Heart right ventricle (tissue), 16 donors: ENCODE measurements at places on chromosomes 2 and 18. TPM values are rescaled to one million over a fixed set of nuclear protein-coding genes. Genes with fewer than 3 reads are reported as not detected.

GRCh38 chr2:38010995-38011394 lies 65.0 kb downstream of the CYP1B1 start:
- DNase-seq, result no peak

DNA sequence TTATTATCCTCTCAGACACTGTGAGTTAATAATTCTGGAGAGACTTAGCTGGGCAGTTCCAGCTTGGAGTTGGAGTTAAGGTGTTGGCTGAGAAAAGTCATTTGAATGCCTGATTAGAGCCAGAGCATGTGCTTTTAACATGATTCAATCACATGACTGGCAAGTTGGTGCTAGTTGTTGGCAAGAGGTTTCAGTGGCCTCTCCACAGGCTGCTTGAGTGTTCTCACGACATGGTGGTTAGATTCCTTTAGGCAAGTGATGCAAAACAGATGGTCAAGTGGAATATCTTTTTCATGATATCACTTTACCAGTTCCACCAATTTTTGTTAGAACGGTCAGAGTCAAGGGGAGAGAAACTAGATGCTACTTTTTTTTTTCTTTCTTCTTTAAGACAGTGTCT lies 262.7 kb upstream of the FN1 start:
- no peak for DNase-seq

DNA sequence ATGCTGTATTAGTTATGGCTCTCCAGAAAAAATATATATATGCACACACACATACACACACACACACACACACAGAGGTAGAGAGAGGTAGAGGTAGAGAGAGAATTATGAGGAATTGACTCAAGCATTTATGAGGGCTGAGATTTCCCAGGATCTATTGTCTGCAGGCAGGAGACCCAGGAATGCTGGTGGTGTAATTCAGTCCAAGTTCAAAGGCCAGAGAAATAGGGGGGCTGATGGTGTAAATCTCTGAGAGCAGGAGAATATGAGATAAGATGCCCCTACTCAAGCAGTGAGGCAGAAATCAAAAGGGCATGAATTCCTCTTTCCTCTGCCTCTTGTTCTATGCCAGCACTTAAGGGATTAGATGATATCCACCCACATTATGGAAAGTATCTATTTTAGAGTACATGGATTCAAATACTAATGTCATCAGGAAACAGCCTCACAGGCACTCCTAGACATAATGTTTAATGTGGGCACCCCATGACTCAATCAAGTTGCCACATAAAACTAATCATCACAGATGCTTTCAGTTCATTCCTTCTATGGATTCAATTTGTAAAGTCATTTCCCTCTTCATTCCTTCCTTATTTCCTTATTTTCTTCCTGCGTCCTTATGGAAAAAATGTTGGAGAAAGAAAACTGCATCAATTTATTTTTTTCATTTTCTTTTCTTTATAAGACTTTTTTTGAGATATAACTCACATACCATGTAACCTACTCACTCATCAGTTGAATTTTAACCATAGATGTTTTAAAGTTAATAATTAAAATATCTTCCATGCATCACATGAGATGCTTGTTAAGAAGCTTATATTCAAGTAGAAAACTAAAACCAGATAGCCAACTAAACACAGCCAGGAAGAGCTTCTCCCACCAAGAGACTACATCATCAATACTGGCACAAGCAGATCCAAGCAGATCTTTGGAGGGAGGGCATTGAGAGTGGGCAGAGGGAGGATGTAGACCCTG lies 406.2 kb downstream of the MBD2 start:
- DNase-seq, result no peak

DNA sequence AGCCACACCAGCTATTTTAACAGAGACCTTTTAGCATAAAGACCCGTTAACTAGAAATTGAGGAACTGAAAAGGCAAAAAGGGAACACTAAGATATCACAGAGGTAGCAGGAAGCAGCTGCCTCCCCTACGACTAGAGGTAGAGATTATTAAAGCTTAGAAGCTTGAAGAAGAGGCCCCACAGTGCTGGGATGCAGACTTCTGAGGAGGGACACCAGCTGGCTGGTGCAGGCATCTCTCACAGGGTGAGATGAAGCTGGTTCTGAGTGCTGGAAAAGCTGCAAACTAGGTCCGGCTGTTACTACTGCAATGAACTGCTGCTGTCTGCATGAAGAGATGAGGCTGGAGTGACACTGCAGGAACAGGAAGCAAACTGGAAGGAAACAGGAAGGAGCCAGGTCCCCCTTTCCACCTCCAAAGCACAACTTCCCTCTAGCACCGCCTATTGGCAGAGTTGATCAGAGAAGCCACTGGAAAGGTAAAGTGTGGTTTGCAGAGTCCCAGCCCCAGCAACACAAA lies 61.2 kb upstream of the MRPS9 start:
- DNase-seq, result no peak

- DNase-seq, result no peak
These were observed 118.1 kb upstream of the MAP2 start for GRCh38 chr2:209305746-209306196.

- DNase-seq, result no peak
These were observed 93.7 kb downstream of the LOXHD1 start for GRCh38 chr18:46563317-46563716.

SH3RF3 gene
- total RNA-seq, result 9.3 TPM

PSD4 gene
- 13.0 TPM for total RNA-seq

RGPD8 gene
- 7.5 TPM for total RNA-seq
